ENCODE measurements at places on chromosomes 5 and 9. TPM values are rescaled to one million over a fixed set of nuclear protein-coding genes. Genes with fewer than 3 reads are reported as not detected.

The SLC34A3 gene
- not detected for total RNA-seq

The CTXN3 gene
- total RNA-seq, result not detected

The LMNB1 gene
- total RNA-seq, result 9.1 TPM

The BRD8 gene
- total RNA-seq, result 43.0 TPM

The F12 gene
- total RNA-seq, result 0.63 TPM

The DEPDC1B gene
- 1.0 TPM for total RNA-seq

The PITX1 gene
- 4.1 TPM for total RNA-seq

The GZMA gene
- total RNA-seq, result not detected

The C5orf63 gene
- total RNA-seq, result 3.6 TPM

The PCDHB5 gene
- 3.3 TPM for total RNA-seq

The REEP2 gene
- 16.4 TPM for total RNA-seq

The SPAAR gene
- total RNA-seq, result 0.17 TPM

The MARCHF11 gene
- total RNA-seq, result not detected

The FCN2 gene
- total RNA-seq, result not detected

The LEAP2 gene
- 0.34 TPM for total RNA-seq
